Small intestine (tissue), 16 donors: ENCODE measurements at places on chromosomes 4 and X.

DNA sequence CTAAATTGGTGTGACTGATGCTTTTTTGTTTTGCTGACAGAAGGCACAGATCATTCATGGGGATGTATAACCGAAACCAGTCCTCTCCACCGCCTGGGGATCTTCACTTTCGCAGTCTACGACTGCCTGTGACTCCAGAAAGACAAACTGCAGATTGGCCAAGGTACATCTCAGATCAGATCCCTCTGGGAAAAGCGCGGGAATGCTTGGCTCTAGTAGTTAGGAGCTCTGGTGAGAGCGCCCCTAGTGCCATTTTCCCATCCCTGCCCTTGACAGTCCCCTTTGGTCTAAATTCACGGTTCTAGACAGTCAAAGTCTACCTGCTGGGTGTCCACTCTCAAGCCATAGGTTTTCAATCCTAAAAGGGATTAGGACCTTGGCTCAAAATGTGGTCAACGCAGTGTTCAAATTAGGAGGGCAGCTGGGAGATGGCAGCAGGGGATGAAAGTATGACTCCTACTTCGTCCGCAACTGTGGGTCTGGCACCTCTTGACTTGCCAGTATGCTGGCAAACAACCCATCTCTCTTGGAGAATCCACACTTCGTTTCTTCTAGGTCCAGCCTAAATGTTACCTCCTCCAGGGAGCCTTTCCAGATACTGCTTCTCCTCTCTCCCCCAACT, 6.9 kb upstream of the HAND2 start:
- no peaks in the 10 kb centered on the region for H3K4me1 ChIP-seq
- no peaks in the 10 kb centered on the region for H3K27me3 ChIP-seq
- no peak overlapping the region for H3K27ac ChIP-seq
- H3K4me3 ChIP-seq = no peak overlapping the region

- no peaks in the 10 kb centered on the region for H3K4me1 ChIP-seq
- no peaks in the 10 kb centered on the region for H3K36me3 ChIP-seq
- H3K4me3 ChIP-seq = no peak overlapping the region
- H3K27ac ChIP-seq = no peak overlapping the region
Measured at GRCh38 chr4:21470535-21470934, 478.0 kb downstream of the KCNIP4 start.

DNA sequence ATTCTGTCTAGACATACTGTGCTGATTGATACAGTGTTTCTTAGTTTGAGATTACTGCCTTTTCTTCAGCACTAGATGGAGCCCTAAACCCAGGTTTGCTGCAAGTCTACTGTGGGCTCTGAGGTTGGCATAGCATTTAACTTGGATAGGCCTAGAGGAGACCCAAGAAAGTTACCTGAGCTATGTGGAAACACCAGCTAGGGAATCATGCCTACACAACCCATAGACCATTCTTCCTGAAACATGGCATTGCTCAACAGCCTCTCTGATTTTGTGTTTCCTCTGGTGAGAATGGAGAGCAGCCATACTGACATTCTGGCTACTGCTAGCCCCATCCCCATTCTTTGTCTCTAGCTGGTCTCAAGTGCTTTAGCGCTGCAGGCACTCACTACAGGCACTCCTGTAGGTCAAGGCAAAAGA, 287.7 kb upstream of the PCDH18 start:
- no peaks in the 10 kb centered on the region for H3K27me3 ChIP-seq
- H3K27ac ChIP-seq = no peak overlapping the region
- H3K4me1 ChIP-seq = no peaks in the 10 kb centered on the region
- peak; percentile 50 for DNase-seq
- H3K4me3 ChIP-seq = no peak overlapping the region

DNA sequence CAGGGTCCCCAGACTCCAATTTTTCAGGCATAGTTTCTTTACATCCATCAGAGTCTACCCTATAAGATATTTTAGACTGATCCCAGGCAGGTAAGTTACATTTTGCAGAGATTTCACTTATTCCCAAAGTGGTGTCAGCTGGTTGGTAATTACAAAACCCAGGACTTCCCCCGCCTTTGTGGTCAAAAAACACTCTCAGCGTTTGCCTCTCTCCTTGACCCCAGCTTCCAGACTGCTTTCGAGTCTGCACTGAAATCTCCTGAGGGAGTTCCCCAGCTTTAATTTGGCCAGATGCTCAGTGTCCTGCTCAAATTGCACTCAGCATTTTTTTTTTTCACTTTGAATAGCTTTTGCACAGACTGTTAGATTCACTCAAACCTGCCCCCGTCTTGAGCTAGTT, 11.2 kb upstream of the AMOT start:
- no peak overlapping the region for H3K4me3 ChIP-seq
- DNase-seq = no peak
- no peaks in the 10 kb centered on the region for H3K27me3 ChIP-seq
- H3K36me3 ChIP-seq = no peaks in the 10 kb centered on the region
